ENCODE measurements at places on chromosomes 7 and 10.

DNA sequence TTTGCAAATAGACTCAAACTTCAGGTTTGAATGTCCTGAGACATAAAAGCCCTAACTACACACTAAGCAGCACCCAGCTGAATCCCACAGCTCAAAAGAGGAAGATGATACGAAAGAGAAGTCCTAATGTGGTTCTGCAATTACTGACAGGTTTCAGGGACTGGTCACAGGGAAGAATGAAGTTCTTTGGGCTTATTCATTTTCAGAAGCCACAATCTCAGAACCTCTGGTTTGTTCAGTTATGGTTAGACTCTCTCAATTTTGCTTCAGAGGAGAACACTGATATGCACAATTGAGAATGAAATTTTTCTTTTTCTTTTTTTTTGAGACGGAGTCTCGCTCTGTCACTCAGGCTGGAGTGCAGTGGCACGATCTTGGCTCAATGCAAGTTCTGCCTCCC lies 94.6 kb upstream of the FAM180A start:
- no peak for DNase-seq

DNA sequence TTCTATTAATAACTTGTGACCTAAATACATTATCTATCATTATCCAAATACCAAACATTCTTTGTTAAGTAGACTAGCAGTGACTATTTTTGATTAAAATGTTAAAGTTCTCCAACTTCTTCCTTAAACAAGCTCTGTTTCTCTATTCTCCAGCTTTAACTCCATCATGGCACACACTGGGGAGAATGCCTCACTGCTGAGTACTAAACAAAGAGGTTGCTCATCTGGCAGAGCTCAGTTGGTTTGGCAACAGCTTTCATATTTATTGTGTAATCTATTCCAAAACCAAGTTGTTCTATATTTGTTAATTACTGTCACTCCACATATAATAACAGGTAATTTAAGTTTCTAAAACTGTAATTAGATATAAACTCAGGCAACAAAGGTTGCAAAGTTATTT lies 89.6 kb downstream of the USP6NL start:
- no peak for DNase-seq

DNA sequence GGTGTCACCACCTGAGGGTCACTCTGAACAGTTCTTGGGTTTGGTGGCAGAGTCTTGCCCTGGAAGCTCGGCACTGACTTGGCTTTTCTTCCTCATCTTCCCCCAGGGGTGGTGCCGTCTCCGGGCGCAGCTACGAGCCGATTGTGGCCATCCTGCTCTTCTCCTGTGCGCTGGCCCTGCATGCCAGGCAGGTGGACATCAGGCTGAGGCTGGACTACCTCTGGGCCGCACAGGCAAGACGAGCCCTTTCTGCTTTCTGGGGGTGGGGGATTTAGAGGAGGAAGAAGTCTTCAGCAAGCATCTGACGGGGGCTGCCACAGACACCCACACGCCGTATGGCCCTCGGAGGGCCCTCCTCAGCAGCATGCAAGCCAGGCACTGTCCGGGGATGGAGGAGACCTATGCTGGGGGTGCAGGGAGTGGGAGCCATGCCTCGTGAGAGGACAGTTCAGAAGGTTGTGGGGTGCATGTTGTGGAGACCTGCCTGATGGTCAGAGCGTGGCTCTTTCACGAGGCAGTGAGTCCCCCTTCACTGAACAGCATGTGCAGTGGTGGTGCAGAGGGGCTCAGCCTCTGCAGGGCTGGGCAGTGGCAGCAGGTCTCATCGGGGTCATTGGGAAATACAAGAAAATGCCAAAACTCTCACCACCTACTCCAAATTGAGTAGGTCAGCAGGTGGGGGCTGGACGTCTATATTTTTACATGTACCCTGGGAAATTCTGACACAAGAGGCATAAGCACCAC lies 112.4 kb downstream of the ADCY1 start:
- DNase-seq, result no peak

DNA sequence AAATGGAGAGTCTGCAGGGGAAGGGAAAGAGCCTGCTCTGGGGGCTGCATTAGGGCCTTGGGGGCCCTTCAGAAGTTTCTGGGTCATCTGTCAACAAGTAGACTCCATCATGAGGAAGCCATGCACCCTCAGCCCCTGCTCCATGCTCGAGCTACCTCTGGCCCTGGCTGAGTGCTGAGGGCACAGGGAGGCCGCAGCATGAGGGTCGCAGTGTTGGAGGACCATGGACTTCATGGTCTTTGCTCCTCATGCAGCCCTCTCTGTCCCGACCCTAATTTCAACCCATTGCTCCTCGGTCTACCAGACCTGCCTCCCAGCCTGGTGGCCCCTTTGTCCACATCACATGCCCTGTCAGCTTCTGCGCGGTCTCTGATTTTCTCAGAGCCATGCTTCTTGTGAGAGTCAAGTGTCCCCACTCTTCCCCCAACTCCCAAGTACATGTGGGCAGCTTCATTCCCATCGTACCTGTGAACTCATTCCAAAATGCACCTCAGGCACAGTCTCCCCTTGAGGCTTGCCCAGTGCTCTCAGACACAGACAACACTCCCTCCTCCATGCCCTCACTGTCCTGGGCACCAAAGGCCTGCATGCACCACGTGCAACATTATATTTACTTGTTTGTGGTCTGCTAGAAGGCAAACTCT lies 14.7 kb downstream of the ZNF488 start:
- no peak for DNase-seq

GRCh38 chr7:5595545-5596045 lies 172.0 kb upstream of the TNRC18 start:
- no peak for DNase-seq

DNA sequence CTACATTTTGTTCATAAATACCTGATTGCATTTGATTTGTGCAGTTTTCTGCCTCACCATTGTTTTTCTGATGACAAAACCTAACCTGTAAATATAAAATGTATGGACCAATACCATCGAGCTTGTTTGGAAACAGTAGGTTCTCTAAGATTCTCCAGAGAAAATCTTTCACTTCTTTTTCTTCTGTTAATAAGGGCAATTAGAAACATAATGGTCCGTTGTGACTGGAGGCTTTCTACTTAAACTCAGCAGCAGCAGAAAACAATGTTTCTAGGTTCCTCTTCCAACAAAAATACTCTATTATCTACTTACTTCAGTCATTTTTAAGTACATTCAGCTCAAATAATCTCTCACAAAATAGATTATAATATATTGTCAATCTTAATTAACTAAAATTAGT lies 601.5 kb downstream of the PHTF2 start:
- DNase-seq, result no peak
